Hepatic stellate cell (primary cell): ENCODE measurements at places on chromosomes 11 and 22.

DNA sequence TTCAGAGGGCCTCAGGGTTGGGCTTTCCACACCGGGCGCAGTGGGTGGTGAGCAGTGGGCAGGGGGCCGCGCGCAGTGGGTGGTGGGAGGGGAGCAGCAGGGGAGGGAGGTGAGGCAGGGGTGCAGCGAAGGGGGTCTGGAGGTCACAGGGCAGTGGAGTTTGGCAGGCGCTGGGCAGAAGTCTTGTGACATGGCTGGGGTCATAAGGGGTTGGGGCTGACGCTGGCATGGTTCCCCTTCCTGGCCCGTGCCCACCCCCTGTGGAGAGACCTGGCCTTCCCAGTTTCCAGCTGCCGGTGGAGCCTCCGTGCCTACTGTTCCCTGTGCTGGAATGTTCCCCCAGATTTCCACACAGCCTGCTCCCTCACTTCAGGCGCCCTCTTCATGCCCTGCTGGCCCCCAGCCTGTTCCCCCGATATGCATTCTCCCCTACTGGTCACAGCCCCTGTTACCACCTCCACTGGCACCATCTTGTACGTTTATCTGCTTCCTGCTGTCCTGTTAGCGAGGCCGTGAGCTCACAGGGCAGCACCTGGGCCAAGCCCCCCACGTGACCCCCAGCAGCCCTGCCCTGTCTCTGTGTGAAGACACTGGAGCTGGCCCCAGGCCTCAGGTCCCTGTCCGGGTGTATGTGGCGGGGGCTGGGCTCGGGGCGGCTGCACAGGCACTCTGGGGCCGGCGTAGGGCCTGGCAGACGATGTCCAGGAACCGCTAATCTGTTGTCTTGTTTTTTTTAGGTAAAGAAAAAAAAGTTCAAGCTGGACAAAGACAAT, 111.6 kb downstream of the KCNQ1OT1 start:
- DNase-seq = peak; percentile 1

DNA sequence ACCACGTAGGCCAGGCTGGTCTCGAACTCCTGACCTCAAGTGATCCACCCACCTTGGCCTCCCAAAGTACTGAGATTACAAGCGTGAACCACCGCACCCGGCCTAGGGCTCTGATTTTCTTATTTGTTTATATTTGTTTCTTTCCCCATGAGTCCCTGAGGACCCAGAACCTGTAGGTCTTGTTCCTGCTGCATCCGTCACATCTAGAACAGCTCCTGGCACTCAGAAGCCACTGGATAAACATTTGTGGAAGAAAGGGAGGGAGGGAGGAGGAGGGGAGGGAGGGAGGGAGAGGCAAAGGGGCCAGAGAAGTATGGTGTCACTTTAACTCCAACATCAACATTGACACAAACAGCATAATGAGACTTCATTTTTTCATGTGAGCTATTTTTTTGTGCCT, 67.7 kb downstream of the CELSR1 start:
- no peak for DNase-seq

DNA sequence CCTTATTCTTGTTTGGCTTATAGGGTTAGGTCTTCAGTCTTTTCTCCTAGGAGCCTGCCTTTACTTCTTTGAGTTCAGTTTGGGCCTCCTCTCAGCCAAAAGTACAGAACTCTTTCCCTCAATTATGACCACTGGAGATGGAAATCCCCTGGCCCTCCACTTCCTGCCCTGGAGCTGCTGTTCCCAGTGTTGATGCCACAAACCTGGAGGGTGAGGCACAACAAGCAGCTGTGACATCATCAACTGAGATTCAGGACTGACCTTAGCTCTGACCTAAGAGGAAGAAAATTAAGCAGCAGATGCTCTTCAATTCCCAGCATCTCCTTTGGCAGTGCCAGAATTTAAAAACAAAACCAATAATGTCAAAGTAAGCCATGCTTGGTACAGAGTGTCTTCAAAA, 3.0 kb downstream of the ABTB2 start:
- DNase-seq = no peak

- peak; percentile 91 for DNase-seq
Measured at GRCh38 chr11:64094463-64095260, 58.9 kb downstream of the FLRT1 start.

DNA sequence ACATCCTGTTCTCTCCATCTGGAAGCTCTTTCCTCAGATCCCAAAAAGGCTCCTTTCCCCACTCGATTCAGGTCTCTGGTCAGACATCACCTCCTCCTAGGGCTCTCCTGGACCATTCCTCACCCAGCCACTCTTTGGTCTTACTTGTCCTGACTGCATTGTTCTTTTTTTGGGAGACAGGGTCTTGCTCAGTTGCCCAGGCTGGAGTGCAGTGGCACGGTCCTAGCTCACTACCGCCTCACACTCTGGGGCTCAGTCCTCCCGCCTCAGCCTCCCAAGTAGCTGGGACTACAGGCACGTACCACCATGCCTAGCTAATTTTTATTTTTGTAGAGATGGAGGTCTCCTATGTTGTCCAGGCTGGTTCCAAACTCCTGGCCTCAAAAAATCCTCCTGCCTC, 2.2 kb upstream of the CORO1B start:
- no peak for DNase-seq

DNA sequence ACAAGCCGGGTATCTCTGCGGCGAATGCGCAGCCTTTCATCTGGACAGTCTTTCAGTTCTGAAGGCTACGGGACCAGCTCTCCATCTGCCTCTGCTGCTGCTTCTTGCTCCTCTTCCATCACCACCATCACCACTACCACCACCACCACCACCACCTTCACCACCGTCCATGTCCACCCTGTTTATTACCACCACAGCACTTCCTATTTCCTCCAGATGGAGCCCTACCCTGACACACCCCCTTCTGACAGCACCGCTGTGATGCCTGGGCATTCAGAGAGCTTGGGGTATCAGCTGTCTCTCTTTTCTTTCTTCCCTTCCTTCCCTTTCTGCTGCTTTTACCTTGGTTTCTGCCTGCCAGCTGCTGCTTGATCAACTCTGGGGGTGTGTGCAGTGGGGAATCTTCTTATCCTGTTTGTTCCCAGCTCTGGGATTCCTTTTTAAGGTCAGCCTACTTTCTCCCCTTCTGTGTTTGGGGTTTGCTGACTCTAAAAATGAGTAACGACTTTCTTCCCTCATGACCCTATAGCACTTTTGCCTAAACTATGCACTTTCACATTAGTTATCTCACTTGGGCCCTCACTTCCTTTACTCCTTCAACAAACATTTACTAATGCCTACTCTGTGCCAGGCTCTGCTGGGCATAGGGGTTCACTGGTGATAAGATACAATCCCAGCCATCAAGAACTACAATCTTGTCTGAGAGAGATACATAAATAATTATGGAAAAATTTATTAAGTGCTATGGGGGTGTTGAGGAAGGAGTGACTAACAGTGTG, 7.8 kb upstream of the RRM1 start:
- DNase-seq = no peak

DNA sequence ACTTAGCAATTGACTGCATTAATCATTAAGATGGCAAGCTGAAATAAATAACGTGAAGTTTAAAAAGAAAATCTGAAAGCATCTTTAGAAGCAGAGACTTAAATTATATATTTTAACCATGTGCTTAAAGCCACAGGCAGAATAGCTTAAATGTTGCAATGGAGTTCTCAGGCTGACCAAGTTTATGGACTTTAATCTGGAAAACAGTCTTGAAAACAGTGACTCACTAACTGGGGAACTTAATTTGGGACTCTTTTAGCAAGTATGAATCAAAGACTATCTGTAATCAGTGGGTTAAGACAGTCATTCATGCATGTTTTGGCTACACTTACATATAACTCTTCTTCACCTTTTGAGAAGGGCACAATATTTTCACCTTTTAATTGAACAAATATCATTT, 12.6 kb upstream of the GLYATL1 start:
- no peak for DNase-seq

DNA sequence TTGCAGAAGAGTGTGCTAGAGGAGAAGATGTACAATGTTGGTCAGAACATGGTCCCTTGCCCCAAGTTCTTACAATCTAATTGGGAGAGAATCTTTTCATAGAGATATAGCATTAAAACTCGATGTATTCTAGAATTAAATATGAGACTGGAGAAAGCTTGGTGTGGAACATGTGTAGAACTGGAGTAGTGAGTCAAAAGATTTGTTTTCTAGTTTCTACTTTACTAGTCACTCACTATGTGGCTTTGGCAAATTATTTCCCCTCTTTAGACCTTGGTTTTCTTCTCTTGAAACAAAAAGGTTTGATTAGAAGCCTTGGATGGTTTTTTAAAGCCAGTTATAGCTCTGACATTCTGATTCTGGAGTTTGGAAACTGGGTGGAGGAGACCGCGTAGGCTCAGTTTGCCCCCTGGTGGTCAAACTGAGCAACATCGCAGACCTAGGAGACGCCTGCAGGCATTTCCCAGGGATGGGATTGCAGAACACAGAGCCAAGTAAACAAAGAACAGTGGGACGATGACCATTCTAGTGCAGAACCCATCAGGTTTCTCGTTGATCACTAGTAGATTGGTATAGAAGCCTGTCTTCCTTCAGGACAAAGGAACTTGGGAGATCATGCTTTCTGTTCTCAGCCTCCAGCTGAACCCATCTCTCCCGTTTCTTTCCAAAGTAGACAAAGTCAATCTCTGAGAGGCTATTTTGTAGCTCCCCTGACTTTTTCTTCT, 8.5 kb upstream of the CHRDL2 start:
- DNase-seq = peak; percentile 83

DNA sequence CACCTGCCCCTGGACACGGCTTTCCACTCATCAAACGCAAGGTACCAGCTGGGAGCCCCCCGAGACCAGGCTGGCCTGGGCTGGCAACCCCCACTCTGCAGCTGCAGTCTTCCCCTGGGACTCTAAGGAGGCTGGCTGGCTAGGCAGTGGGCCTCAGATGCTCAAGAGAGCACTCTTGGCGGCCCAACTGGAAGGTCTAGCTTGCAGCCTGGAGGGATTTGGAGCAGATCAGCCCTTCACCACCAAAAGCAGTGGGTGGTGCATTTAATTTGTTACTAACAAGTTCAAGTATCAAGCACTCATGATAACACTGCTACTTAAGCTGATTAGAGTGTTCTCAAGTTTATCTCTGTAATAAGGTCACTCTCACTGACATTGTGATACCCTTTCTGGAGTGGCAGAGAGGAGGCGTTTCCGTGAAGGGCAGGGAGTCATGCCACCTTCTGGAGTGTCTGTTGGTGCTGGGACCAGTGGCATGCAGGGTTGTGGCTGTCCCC, 21.5 kb downstream of the C22orf23 start:
- DNase-seq = no peak

DNA sequence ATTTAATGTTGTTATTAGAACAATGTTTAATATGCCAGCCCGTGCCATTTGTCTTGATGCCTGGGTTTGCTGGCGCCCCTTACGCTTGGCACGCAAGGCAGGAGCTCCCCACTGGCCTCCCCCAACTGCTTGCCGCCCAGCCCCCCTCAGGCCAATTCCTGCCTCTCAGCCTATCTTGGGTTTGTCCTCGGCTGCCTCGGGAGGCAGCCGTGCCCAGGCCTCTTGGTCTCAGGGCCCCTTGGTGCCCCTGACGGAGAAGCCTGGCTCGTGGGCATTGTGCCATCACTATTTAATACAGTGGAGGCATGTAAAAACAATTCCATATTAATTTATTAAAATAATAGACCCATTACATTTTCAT, 119.8 kb downstream of the KCNQ1OT1 start:
- DNase-seq = no peak

DNA sequence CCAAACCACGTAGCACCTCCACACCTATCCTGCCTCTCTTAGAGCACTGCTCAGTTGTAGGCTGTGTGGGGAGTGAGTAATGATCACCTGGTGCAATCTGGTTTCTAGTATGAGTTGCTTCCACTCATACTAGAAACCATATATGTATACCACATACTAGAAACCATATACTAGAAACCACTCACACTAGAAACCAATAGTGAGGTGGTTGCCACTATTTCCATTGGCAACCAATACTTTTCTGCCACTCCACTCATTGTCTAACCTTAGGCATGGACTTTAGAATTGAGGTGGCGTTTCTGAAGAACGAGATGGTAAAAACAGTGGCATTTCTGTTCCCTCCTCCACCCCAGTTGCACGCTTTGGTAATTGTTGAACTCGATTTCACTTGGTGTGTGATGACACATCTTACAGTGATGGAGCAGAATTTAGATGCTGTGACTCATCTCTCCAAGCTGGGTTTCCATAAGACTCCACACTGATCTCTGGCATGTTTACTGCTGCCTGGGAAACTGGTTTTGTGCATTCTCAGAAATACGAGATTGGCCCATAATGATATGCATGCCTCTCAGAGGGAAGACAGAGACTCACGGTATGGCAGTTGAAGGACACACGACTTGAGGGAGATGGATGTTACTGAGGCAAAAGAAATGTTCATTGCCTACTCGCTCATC, 82.9 kb downstream of the KIRREL3 start:
- peak; percentile 88 for DNase-seq

DNA sequence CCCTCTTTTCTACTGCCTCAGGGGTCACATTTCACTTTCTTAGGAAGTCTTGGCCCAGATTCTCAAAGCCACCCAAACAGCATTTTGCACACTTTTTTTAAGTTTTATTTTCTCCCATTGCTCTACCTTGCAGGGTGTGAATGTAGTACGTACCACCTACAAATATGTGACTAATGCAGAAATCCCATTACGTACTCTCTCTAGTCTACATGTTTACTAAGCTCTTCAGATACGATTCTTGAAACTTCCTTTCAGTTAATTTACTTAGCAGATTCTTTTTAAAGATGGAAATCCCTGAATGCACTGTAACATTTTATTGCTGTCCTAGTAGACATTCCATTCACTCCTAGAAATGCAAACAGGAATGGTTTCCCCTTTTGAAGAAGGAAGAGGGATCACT, 61.3 kb downstream of the LRRC4C start:
- DNase-seq = no peak

GRCh38 chr11:80521592-80521991, 1080.8 kb upstream of the TENM4 start:
- no peak for DNase-seq

DNA sequence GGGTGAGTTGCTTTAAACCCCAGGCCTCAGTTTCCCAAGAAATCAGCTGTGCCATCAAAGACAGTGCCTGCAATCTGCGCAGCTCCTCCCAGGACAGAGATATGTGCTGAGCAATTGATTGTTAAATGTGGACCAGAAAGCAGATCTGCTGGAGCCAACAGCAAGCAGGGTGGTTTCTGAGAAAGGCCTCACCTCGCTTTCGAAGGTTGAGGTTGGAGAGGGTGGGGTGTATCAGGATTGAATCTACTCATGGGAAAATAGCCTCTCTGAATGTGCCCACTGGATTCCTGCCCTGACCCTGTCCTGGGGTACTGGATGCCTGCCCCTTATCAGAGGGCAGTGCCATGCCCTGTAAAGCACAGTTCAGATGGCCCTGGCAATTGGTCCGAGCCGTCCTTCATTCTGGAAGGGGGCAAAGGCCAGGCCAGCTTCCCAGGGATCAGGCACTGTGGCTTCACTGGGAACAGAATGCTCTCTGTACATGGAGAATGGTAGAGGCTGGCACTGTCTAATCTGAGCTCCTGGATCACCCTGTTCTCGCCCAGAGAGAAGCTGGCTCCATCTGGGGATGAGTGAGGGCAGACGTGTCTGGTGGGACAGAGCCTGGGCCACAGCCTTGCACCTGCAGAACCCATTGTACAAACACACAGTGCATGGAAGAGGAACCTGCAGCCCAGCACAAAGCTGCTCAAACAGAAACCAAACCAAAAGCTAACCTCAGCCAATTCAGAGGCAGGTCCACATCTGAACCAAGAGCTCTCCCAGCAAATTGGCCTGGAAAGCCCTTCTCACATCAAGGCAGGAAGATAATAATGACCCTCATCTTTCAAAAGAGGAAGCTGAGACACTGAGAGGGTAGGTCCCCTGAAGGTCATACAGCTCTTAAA, 15.2 kb downstream of the DHCR7 start:
- no peak for DNase-seq

GRCh38 chr11:134951305-134951700, 539.3 kb upstream of the B3GAT1 start:
- DNase-seq = peak; percentile 70
